Mesothelial cell of epicardium (in vitro differentiated cells): ENCODE measurements at places on chromosomes 2 and 18.

DNA sequence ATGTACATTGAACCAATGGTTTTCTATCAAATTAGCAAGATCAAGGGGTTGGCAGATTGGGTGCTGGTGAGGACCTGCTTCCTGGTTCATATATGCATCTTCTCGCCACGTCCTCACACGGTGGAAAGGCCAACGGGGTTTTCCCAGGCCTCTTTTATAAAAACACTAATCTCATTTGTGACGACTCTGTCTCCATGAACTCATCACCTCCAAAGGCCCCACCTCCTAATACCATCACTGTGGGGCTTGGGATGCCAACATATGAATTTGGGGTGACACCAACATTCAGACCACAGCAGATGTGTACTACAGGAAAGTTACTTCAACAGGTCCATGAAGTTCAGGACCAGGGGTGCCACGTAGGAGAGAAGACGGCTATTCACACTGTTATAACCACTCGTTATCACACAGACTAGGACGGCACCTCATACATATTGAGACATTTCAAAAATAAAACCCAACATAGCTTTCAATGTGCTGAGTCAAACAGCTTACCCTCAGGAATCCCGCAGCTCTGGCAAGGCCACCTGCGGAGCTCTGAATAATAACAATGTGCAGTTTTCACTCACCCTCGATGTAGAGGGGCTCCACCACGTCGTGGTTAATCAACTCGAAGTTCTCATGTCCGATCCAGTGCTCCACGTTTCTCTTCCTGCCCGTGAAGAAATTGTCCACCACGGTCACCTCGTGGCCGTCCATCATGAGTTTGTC, 49.3 kb downstream of the UXS1 start:
- DNase-seq = no peak

- no peak for DNase-seq
These were observed 21.2 kb downstream of the RTP5 start for GRCh38 chr2:241890524-241891235.

DNA sequence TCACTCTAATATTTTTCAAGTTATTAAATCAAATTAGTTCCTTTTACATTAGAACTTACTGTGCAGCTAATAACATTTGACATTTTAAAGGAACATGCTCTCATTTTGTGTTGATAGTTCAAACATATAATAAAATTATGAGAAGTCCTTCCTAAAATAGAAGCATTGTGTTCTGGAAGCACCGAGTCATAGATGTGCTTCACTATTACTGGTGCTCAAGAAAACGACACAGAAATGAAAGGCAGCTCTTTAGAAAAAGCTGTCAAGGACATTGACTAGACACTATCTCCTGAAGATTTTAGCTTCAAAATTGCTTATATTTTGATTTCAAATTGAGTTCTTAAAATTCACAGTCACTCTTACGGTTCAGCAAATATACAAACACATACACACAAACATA, 338.3 kb downstream of the NBAS start:
- DNase-seq = no peak

- DNase-seq = no peak
These were observed 101.0 kb downstream of the PTGR3 start for GRCh38 chr18:75107931-75108276.

- DNase-seq = no peak
These were observed 117.9 kb upstream of the ID2 start for GRCh38 chr2:8563814-8564474.

- peak; percentile 73 for DNase-seq
These were observed at the start of gene GBX2 for GRCh38 chr2:236168110-236169080. Gene GBX2 (minus strand): TSS chr2:236168386. CDS start chr2:236167971, 415 bp downstream.

- DNase-seq = peak; percentile 33
These were observed 77.4 kb downstream of the PTGR3 start for GRCh38 chr18:75131381-75132000.

GRCh38 chr2:119735565-119735964, 24.2 kb upstream of the PTPN4 start:
- DNase-seq = no peak

DNA sequence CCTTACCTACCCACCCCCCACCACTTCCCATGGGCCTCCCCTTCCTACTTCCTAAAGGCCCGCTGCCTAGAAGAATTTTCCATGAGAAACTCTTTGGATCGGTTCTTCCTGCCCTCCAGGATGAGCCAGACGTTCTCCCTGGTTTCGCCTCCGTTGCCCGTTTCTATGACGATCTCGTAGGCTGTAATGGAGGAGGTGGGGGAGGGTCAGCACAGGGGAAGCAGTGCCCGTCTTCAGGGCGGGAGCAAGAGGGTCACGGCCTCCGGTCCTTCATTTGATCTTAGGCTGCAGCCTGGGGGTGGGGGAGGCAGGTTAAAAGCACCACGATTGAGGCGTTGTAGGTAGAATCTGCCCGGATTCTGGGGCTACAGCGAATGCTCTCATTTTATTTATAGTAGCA, 172.0 kb downstream of the LOXHD1 start:
- DNase-seq = no peak

- no peak for DNase-seq
These were observed 354.1 kb downstream of the TXNL1 start for GRCh38 chr18:56284319-56284718.

DNA sequence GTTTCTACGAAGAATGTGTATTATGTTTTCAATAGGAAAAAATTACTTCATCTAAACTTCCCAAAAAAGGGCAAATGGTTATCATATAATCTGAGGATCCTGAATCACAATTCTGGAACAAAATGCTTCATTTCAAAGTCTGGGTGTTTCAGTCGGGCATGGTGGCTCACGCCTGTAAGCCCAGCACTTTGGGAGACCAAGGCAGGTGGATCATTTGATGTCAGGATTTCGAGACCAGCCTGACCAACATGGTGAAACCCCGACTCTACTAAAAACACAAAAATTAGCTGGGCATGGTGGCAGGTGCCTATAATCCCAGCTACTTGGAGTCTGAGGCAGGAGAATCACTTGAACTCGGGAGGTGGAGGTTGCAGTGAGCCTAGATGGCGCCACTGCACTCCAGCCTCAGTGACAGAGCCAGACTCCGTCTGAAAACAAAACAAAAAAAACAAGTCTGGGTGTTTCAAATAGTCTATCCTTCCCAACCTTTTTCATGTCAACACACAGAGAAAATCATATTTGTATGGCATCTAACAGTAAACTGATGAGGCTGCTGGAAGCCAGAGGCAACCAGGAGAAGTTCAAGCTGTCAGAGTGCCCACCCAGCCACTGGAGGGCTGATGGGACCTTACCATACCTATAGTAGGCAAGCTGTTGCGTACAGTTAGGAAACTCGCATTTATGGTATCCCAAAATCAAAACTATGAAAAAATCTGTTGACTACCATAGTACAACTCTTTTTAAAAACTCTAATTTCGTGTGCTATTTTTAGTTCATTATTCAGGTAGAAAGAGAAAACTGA, 14.6 kb downstream of the NBAS start:
- no peak for DNase-seq
